ENCODE measurements at places on chromosomes 3 and 15. TPM values are rescaled to one million over a fixed set of nuclear protein-coding genes. Genes with fewer than 3 reads are reported as not detected.
A peak's percentile ranks its signal among the peaks of the same experiment; 100 is the strongest.

GRCh38 chr3:111998636-111999483, at the start of gene TAGLN3:
TAGLN3 (plus strand) TSS chr3:111998922; CDS start chr3:111999423, 501 bp downstream.
- no peak for DNase-seq

SLC28A2 gene
- not detected for total RNA-seq

DNA sequence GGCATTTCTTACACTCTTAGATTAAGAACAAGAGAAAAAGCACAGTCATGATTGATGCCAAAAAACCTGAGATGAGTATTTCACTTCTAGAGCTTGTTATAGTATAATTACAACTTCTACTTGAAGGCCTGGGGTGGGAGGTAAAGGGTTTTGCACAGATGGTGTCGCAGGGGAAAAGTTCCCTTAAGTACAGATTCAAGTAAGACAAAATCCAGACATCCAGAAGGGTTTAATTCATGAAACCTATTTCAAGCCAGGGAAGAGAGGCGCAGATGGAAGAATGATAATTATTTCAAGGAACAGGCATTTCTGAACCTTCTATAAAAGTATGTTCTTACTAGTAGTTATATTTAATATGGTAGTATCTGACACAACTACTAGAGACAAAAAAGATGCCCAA, 70.6 kb downstream of the TM4SF4 start:
- no peak for DNase-seq

DNA sequence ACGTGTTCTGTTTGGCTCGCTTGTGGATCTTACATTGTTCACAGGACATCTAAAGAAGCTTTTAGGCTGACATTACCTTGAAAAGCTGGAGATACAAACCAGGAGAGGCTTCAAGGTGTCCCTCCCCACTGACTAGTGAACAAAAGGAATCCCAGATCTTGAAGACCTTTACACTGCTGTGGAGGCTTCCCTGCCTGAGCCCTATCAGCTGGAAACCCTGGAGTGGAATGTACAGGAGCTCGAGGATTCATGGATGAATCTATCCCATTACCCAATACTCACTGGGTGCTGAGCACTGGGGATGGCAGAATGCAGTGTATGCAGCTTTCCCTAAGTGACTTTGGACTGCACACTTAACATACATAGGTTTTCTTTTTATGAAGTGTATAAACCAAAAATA, 82.3 kb upstream of the MFGE8 start:
- DNase-seq: no peak

- no peak for DNase-seq
Observed at GRCh38 chr15:33200903-33201302, 6.4 kb upstream of the FMN1 start.

DNA sequence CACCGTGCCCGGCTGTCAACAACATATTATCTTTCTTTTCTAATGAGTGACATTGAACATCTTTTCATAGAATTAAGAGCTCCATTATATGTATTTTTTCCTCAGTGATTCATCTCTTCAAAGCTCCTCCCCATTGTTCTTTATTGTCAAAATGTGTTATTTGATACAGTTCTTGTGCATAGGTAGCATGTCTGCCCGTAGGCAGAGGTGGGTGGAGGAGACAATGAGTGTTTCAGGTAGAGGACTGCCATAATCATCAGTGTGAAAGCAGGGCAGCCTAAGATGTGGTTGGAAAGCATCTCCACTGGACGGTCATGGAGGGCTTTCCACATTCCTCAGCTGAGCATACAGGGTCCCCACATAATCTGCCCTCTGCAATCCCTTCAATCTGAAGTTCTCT, 452.0 kb upstream of the MCTP2 start:
- DNase-seq: no peak

DNA sequence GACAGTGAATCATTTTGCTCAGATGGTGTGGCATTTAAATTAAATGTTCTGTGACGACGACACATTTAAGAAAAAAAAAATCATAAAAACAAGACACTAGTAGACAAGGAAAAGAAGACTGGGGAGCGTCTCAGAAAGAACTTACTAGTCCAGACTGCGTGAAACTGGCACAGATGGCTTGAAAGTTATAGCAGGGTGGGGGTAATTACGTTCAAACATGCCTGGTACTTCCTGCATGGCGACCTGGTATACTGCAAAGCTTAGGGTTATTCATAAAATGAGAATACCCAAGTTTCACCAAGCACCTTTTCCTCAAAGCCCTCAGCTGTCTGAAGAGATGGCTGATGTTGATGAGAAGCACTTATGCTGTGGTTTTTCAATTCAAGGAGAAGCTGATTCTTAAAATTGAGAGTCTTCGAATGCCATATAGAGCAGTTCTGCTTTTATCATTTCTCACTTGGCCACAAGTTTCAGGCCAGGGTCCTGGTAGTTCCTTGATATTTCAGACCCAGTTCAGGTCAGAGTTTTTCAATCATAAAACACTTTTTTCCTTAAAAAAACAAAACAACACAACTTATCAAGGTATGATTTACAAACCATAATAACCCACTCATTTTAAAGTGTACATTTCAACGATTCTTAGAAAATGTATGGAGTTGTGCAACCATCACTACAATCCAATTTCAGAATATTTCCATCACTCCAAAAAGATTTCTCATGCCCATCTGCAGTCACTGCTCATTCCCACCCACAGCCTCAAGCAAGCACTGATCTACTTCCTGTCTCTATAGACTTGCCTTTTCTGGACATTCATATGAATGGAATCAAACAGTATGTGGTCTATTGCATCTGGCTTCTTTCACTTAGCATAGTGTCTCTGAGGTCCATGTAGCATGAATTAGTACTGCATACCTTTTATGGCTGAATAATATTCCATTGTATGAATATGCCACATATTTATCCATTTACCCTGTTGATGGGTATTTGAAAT, 24.7 kb downstream of the PCOLCE2 start:
- DNase-seq: no peak

- DNase-seq: no peak
Observed at GRCh38 chr15:28004143-28005003, 94.7 kb downstream of the OCA2 start.

DNA sequence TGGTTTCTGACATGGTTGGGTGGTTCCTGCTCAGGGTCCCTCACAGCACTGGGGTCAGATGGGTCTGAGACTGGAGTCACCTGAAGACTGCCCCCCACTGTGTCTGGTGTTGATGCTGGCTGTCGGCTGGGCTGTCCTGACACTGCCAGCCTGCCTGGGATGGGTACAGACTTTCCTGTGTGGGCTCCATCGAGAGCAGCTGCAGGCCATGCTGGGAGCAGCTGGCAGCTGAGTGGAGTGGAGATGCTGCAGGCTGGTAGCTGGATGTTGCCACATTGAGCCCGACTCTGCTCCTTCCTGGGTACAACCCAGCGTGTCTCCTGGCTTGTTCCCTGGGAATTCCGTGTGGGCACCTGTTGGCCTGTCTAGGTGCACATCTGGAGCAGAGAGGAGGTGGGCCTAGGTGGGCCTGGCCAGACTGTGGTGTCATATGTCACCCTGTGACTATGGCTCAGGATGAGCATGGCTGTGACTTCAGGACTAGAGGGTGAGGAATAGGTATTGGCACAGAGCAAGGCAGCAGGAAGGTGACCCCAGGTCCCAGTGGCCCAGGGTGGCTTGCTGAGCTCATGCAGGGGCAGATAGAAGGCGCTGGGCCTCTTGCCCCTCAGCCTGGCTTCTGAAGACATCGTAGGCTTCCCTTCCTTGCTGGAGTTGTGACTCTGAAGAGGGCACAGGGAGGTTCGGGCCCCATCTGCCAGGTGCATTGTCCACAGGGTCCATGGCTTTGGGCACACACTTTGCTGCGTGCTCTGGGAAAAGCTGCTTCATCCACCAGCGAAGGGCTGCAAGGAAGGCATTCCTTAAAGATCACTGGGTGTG, 40.0 kb upstream of the PRR23E start:
- DNase-seq: peak; percentile 0

DNA sequence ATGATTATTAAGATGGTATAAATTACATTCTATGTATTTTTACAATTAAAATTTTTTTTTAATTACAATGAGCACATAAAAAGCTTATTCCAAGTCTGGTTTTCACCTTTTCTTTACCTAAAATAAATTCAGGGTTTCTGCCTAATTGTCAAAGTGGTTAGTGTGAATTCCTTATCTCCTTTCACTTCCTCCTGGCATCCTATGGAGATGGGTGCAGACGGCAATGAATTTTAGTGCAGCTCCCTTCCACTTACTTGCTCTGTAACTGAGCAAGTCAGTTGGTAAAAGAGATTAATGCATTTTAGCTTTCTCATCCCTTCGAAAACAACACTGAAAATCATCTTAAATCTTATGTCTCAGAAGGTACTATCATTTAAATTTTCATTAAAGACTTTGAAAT, 13.1 kb downstream of the HDGFL3 start:
- DNase-seq: no peak

SLC12A1 gene
- 0.41 TPM for total RNA-seq

GRCh38 chr3:63069806-63070475, 194.7 kb upstream of the CADPS start:
- DNase-seq: no peak

- no peak for DNase-seq
Observed at GRCh38 chr3:184341925-184342324, 4.5 kb downstream of the FAM131A start.

TNNC1 gene
- 3.4 TPM for total RNA-seq

GRCh38 chr15:59406446-59406845, 31.5 kb upstream of the FAM81A start:
- DNase-seq: no peak

GRCh38 chr3:157175691-157176507, 16.0 kb upstream of the CCNL1 start:
- DNase-seq: no peak

DNA sequence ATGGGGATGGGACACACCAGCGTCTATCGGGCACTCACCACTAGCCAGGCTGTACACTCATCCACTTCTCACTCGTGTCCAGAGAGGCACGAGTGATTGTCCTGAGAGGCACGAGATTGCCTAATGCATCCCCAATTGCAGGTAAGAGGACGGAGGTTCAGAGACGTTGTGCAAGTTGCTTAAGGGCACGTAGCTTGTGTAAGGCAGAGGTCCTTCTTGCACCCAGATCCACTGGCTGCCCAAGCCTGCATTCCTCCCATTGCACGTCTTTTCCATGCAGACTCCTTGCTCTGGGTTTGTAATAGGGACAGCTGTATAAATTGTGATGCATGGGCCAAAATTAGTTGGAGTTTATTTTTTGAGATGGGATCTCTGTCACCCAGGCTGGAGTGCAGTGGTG, 264.3 kb downstream of the PLCL2 start:
- DNase-seq: no peak

GRCh38 chr3:107701299-107701698, 178.5 kb downstream of the BBX start:
- DNase-seq: no peak

CCDC13 gene
- not detected for total RNA-seq

CADPS gene
- 13.2 TPM for total RNA-seq

GRCh38 chr15:31867536-31868442, 162.5 kb upstream of the CHRNA7 start:
- peak; percentile 27 for DNase-seq

DNA sequence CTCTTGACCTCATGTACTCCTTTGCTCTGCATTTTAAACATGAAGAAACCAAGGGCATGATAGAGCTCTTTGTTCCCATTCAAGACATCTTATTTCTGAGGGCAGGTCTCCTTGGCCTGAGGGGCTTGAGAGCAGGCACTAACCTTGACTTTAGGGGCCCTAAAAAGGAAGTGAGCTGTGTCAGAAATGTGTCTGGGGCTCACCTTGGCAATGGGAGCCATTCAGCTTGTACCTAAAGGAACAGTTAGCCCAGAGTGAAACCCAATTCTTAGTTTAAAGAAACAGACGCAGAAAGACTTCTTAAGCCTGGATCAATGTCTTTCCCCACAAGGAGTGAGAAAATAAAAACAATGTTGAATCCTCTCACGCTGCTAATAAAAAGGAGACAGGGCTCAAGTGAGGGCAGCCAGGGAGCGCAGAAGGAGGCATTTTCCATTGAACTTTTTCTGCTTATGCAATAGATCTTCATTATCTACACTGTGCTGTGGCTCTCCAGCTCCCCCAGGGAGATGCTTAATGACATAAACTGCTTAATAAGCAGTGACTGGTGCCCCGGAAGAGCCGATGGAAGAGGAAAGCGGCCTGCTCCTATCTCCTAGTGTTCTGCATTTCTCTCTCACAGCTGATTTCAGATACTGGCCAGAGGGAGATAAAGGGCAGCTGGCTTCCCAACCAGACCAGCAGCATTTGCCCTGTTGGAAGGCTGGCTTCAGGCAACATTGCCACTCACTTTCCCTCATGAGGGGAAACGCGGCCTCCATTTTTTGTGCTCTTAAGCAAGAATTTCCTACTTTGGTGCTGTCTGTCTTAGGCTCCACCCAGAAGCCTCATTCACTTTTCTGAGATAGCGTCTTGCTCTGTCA, 152.0 kb downstream of the OPA1 start:
- DNase-seq: no peak

DNA sequence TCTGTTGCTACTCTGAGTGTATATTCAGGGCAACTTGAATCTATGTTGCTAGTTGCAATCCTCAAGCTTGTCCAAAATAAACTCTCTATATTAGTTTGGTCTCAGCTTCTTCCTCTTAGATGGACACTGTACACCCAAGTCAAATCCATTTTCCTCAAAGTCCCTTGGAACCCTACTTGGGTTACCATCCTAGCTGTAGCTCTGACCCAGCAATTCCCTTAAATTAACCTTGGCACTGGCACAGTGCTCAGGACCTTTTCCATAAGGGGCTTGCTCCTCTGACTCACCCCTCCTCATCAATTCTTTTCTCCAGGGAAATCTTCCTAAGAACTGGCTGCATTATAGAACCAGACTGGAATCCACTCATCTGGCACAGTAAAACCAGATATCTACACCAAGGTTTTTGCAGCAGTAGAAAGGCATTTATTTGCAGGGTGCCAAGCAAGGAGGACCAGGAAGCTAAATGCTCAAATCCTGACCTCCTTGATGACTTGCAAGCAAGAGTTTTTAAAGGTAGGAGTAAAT, 44.9 kb upstream of the B3GALNT1 start:
- DNase-seq: no peak

DNA sequence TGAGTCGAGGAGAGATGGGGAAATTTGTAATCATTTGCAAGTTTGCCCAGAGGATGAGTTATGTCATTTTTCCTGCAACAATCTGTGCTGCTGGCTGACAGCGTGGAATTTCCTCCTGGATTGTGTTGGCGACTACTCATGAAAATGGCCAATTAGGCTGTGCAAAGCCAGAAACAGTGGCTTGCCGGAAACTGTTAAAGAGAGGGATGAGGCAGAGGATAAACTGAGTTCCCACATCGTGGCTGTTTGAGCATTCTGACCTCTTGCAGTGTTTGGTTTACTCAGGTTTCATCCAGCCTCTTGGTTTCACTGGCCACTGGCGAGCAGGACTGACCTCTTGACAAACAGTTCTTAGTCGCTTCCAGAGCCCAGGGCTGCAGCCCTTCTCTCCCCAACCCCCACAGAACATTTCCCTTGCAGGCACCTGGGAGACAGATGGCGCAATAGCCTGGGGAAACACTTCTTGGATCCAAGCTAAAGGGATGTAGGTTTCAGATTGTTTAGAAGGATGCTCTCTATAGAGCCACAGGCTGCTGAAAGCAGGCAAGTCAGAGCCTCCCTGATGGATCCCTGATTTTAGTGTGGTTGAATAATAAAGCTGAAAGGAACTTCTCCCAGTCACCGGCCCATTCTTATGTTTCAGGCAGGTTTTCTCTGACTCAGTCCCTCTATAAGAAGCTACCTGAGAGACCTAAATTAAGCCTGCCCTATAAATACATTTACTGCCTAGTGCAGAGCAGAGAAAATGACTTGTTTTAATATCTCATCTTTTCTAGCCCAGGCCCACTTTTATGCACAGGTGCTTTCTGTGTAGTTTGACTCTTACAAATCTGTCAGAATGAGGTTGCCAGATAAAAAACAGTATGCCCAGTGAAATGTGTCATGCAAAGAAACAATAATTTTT, 92.8 kb upstream of the UBE2E1 start:
- peak; percentile 75 for DNase-seq

All from uterus (tissue), 4 donors.